Posterior cingulate gyrus (tissue), 11 donors: ENCODE measurements at places on chromosomes 13 and 19.

GRCh38 chr19:35805526-35806102 lies 7.0 kb downstream of the PRODH2 start:
- DNase-seq: no peak

GRCh38 chr13:36919833-36920615 lies at the start of gene SMAD9:
SMAD9 (minus strand) TSS chr13:36920238; CDS start chr13:36879689, 40,549 bp downstream.
- DNase-seq: peak; percentile 90

DNA sequence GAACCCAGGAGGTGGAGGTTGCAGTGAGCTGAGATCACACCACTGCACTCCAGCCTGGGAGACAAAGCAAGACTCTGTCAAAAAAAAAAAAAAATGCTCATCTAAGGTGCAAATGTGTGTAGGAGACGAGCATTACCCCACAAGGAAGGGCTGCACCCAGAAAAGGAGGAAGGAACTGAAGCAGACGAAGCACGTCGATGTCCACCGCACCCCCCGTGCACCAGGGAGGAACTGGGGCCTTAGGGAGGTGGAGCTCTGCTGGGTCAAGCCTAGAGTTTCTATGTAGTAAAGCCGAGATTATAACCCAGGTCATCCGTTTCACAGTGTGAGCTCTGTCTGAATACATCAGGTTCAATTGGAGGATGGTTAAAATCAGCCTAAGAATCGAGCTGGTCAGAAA lies 1.1 kb downstream of the VSTM1 start:
- no peak for DNase-seq

- DNase-seq: no peak
Measured at GRCh38 chr13:39451860-39452301, 151.1 kb downstream of the LHFPL6 start.

DNA sequence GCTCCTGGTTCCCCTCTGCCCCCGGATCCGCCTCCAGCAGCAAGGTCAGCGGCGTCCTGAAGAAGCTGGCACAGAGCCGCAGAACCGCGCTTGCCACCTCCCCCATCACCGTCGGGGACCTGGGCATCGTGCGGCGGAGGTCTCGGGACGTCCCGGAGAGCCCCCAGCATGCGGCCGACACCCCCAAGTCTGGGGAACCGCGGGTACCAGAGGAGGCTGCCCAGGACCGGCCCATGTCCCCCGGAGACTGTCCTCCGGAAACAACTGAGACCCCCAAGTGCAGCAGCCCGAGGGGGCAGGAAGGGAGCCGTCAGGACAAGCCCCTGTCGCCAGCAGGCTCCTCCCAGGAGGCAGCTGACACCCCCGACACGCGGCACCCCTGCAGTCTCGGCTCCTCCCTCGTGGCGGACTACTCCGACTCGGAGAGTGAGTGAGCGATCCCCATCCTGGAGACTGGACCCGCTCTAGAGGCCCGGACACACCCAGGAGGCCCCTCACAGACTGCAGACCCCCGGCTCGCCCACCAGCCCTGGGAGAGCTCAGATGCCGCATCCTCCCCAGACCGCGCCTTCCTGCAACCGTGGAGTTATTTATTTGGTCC lies 1.6 kb upstream of the MRI1 start:
- no peak for DNase-seq

- no peak for DNase-seq
Measured at GRCh38 chr19:54369082-54369687, 4.5 kb upstream of the LAIR1 start.

DNA sequence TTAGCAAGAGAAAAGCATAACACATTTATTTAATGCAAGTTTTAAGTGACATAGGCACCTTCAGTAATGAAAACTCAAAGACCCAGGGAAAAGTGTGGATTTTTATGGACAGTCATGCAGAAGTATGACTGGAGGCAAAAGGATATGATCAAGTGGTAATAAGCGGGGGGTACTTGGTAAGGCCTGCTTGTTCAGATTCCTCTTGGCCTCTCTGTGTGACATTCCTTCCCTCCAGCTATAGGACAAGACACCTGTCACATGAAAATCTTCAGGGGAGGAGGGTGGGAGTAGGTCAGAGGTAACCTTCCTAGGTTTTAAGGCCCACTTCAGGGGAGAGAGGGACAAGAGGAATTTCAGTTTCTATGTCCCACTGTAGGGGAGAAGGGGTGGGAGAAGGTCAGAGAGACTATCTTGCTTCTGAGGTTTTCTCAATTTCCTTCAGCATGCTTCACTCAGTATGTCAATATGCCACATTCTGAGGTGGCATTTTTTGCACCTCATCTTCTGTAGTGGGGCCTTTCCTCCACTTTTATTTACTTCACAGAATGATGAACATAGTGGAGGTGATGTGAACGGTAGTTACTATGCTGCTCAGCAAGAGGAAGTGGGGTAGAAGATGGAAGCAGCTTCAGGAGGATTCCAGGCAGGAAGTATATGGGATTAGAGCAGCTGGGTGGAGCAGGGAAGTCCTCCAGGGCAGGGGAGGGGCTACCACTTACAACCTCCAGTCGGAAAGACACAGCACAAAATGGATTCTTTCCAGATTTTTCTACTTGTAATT lies 73.2 kb upstream of the RFC3 start:
- no peak for DNase-seq

DNA sequence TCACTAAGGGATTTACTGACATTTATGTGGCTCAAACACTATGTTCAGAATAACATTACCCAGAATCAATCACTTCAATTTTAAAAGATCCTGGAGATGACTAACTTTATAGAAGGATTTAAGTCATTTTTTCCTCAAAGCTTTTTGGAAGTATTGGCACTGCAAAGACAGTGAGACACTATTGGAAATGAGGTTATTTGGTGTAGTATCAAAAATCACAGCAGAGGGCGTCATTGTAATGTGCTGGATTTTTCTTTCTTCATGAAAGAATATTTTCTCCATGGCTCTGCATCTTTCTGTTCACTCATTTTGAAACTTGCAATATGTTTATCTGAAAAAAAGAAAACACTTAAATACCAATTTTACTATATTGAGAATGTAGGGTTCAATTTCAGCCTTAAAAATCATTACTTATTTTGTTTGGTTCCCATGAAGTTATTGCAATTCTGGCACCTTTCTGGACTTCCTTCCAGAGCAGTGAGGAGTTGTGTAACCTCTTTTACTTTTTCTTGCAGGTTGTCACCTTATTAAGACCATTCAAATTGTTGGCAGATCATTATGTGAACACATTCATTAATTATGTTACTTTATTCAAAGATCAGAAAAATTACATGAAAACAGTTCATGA lies 3.7 kb upstream of the CSNK1A1L start:
- DNase-seq: no peak

DNA sequence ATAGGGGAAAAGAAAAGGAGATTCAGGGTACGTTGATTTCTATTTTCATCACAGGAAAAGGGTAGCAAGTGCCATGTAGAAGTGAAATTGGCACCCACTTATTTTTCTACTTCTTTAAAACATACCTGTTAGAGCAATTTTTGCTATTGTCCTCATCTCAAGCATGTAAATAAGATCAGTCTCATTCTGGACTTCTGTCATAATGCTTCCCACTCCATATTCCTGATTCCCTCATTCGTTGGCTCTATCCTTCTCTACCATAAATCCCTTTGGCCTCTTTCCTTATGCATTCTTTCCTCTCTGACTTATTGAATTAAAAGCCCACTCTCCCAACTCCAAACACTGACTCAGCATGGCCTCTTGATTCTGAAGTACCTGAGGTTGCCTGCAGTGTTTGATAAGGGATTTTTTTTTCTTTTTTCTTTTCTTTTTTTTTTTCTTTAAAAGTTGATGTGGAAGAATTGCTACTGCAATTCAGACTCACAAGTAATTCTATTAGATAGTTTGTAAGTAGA lies 465.7 kb downstream of the SLITRK6 start:
- DNase-seq: no peak

DNA sequence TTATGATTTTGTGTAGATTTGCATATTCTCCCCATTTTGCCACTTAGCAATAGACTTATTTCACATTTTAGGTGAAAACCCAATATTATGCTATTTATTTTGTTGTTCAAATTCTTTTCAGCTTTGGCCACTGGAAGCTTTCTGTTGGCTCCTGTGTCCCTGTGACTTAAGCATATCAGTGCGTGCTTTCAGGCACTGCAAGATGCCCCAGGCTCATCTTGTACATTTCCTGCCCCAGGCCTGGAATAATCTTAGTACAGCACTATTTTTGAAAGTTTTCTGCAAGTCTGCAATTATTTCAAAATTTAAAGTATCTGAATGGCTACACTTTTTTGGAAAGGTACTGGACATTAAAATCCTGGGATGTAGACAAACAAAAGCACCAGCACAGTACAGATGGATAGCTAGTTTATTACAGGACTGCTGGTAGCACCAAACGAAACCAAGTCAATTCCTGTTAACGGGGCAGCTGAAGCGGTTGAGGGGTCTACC lies 3.5 kb upstream of the CCNP start:
- DNase-seq: no peak
